Effector CD8-positive, alpha-beta T cell (primary cell): ENCODE measurements at places on chromosomes 3 and 15.

DNA sequence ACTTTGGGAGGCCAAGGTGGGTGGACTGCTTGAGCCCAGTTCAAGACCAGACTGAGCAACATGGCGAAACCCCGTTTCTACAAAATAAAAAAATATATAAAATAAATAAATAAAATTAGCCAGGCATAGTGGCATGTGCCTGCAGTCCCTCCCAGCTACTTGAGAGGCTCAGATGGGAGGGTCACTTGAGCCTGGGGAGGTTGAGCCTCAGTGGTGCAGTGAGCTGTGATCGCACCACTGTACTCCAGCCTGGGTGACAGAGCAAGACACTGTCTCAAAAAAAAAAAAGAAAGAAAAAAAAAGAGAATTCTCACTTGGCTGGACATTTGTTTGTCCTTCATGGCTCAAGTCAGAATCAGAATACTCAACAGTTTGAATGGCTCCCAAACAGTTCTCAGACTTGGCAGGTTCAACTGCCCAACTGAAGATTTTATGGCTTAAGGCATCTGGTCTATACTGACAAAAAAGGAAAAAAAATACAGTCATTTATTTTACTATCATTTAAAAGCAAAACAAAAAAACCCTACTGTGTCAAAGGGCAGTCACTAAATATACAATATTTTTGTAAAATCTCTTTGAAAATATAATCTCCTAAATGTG, 106.6 kb downstream of the FBXL22 start:
- DNase-seq, result no peak

DNA sequence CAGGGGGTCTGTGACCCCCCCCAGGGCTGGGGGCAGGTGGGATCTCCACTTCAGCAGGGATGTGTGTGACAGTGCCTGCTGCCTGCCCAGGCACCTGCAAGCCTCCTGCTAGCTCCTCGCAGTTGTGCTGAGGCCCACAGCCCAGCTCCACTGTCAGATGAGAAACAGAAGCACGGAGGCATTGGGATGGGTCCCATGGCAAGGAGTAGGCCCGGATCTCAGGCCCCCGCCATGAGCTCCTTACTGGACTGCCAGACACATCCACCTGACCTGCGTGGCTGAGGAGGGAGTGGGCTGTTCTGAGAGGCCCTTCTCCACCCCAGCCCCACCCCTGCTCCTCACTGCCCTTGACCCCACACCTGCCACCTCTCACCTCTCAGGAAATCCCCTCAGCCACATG, 18.2 kb upstream of the SKOR1 start:
- no peak for DNase-seq

GRCh38 chr3:14303336-14304100, 98.9 kb upstream of the SLC6A6 start:
- DNase-seq, result no peak

DNA sequence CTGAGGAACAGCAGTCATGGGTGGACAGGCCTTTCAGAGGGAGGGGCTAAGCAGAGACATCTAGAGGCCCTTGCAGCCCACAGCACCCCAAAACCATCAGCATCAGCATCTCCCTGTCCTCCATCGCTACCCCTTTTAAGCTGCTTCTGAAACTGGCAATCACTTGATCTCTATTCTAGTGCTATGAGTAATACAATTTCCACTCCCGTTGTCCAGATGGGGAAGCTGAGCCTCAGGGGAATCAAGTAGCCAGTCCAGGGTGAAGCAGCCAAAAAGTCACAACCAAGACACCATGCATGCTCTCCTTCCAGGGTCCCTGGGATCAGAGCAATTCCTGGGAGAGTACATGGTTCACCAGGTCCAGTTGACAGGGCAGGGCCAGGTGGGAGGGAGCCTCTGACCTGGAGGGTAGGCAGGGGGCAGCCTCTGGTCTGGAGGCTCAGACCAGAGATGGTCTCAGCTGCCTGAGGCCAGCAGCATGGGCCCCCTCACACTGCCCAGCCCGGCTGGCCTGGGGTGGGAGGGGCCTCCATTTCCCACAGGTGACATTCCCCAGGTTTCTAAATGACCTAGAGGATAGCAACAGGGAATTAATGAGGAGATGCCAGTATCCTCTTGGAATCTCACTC, 30.0 kb downstream of the KLHL25 start:
- DNase-seq, result no peak

GRCh38 chr3:89278302-89279025, 171.0 kb downstream of the EPHA3 start:
- no peak for DNase-seq

- no peak for DNase-seq
Observed at GRCh38 chr3:11307830-11308432, 35.7 kb downstream of the ATG7 start.

GRCh38 chr3:64848822-64849221, 161.0 kb upstream of the ADAMTS9 start:
- no peak for DNase-seq

DNA sequence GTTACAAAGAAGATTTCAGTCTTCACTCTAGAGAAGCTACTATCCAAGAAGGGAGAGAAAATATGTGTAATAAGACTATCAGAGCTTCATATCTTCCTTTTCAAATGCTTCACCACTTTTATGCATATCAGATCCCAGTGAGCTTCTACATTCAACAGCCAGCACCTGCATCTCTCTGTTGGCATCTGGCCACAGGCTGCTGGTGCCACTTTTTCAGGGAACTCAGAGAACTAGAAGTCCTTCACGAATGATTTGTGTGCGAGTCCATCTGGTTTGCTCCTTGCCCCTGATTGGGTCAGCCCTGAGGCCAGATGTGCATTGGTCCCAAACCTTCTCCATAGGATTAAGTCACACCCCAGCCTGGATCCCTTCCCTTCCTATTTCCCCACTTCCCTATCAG, 22.1 kb downstream of the SNTN start:
- DNase-seq, result no peak

DNA sequence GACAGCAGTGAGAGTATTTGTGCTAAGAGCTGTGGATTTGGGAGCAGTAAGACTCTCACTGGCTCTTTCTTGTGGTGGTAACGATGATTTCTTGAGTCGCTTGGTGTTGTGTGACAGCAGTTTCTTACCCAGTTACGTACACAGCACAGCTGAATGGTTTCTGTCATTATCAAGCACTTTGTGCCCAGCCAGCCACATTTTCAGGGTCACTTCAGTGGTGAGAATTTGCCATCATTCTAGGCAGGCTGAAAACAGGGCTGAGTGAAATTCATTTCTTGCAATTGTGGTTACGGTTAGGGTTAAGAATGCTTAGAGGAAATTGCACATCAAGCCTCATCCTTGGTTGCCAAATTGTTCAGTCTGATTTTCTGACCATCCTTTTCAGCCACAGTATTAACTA, 130.1 kb downstream of the RYR3 start:
- DNase-seq, result no peak

GRCh38 chr3:62723166-62723913, 151.9 kb downstream of the CADPS start:
- DNase-seq, result no peak

DNA sequence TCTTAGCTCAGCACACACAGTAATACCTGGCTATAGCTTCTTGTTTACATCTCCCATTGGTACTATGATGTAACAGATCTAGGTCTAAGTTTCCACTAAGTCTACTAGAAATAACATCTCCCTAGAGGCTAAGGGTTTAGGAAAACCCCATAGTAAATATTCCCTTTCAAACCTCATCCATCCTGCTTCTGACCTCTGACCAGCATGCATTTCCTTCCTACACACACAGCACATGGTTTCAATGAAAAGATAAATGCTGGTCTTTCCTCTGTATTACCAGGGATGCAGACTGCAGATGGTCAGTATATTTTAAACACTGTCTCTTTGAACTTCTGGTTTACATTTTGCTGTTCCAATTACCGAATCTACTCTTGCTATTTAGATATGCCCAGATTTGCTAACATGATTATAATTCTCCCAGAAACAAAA, 96.6 kb downstream of the EFL1 start:
- DNase-seq, result no peak

GRCh38 chr3:57500506-57500905, 43.6 kb downstream of the DNAH12 start:
- DNase-seq, result no peak

- no peak for DNase-seq
Observed at GRCh38 chr3:7877312-7877711, 624.3 kb upstream of the LMCD1 start.

GRCh38 chr3:117442566-117442965, 733.0 kb downstream of the TUSC7 start:
- no peak for DNase-seq

- DNase-seq, result no peak
Observed at GRCh38 chr3:127170814-127171213, 22.1 kb upstream of the PRR23E start.

GRCh38 chr3:83023086-83023485, 1261.6 kb upstream of the GBE1 start:
- no peak for DNase-seq

DNA sequence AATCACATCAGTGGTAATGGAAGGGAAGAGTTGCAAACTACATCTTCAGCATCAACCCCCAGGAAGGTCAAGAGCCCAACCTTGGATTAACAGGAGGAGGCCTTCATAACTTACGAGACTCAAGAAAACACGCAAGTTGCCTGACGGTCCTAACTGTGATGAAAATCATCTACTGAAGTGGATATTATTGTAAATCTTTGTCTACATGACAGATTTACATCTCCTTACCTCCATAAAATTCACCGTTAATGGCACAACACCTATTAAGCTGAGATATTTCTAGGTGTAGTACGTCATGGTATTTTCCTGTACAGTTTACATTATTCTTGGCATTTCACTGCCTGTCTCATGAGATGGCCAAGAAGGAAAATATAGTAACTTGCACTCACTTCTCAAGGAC, 332.0 kb downstream of the NSUN3 start:
- DNase-seq, result no peak

GRCh38 chr3:37183976-37184375, 9.6 kb upstream of the LRRFIP2 start:
- no peak for DNase-seq

DNA sequence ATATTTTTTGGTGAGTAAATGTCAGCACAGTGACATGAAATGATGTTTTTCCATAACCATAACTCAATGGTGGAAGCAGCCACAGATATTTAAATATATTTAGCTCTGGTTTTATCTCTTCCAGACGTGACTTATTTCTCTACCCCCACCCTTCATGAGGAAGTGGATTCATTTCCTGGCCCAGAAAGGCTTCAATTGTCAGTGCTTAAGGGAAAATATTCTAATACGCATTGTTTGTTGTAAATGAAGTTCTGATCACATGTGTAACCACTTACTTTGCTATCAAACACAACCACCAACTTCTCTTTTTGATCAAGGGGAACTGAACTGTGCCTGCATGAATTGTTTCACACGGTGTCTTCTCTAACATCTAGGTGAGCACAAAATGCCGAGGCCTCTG, 14.0 kb downstream of the CLDN16 start:
- no peak for DNase-seq

DNA sequence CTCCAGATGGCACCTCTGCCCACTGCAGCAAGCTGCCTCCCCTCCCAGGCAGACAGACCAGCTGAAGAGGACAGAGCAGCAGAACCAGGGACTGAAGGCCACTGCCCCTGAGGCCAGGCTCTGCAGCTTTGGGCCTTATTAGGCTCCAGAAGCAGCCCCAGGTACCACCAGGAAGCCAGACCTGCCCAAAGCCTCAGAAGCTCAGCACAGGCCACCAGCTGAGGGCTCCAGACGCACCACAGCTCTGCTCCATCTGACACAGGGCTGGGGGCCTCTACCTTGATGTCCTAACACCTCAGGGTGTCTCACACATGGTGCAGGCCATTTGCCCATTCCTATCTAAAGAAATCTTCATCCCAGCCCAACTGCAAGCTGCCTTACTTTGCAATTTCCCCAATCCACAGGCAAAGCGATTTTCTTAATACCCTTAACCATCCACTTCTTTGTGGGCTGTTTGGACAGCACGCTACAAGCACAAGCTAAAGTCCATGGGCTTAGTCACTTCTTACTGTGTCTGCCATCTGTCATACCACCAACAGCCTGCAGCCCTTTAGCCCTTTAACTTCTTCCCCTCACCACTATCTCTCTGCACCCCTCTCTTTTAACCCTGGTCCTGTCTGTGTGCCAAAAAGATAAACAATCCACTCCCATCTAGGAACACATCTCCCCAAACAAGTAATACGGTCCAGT, 112.1 kb downstream of the IQSEC1 start:
- no peak for DNase-seq

- DNase-seq, result no peak
Observed at GRCh38 chr15:83918011-83918410, 264.1 kb downstream of the ADAMTSL3 start.

DNA sequence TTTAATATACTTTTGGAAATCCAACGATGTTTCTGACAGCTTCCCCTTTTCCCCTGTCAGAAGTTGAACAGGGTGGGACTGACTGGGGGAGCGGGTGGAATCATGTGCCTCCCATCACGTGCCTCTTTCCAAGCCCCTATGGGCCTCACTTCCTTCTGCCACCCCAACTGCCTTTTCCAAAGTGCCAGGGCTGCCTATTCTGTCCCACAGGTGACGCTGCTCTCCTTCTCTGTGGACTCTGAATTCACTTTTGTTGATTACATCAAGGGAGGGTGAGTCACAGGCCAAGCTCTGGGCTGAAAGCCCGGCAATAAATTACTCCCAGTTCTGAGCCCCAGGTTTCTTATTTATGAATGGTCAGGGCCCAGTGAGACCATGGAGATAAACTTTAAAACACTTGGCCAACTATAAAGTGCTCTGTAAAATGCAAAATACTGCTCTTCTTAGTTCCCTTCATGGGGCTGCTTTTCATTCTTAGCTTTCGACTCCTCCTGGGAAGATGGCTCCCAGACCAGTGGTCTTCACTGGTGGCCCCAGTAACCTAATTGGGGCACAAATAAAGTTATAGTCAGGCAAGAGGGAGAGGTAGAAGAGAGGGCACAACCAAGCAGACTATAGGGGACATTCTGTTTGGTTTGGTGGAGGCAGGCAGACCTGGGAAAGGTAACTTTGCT, 12.3 kb downstream of the CPNE9 start:
- DNase-seq, result no peak

GRCh38 chr3:72344647-72345046, 503.6 kb downstream of the SHQ1 start:
- no peak for DNase-seq

- DNase-seq, result no peak
Observed at GRCh38 chr3:126988451-126989021, 5.6 kb downstream of the PLXNA1 start.

DNA sequence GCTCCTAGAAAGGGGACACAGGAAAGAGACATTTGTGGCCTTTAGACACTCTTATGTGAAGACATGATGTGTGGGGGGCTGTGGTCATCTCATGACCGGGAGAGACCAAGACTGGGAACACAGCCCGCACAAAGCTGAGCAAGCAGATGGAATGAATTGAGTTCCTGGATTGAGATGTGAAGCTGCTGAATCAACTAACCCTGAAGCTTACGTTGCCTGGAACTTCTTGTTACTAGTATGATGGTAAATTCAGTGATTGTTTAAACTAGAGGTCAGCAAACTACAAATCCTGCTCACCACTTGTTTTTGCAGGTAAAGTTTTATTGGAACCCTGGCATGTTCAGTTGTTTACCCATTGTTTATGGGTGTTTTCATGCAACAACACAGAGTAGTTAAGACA, 83.4 kb upstream of the BHLHE40 start:
- no peak for DNase-seq
